ENCODE measurements at places on chromosomes 5 and 9.

DNA sequence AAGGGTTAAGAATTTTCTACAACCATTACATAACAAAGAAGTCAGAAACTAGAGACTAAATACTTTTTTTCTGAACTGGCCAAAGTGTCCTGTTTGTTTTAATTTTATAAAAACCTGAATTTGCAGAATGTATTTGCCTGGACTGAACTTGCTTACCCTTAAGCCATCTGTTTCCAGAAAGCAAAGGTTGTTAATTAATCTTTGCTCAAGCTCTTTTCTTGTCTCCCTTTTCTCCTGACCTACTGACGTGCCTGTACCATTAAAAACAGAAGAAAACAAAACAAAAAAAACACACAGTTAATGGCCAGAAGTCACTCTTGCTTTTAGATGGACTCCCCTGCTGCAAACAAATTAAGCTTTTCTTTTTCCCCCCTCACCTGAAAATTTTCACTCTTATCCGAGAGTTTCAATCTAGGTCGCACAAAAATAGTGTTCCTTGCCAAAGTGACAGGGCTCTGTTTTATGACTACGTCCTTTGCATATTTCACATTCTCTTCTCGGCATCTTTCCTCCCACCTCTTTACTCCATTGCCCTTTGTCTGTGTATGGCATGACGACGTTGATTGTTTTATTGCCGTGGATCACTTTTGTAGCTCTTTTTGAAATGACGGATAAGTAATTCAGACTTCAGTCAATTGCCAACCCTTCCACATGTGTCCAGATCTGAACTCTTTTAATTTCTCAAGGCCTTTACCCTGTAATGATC is 333.8 kb upstream of the GRIN3A start:
- DNase-seq: peak; percentile 3

GRCh38 chr5:137734962-137735554 is 831 bp downstream of the KLHL3 start:
- no peak for DNase-seq

DNA sequence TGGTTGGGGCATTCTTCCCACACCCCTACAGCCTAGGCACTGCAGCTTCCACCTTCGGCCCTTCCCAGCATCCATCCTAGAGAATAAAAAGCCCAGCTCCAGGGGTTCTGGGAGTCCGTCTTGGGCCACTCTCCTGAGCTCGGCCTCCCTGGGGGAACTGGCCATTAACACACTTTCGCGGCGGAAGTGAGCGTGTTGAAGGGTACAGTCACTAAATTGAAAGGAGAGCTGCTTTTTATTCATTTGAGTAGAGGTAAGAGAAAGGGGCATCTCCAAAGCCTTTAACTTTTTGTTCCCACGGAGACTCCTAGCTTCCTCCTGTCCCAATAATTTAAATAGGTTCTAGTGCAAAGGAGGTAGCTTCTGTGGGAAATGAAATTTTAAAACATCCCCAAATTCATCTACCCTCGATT is 31.0 kb upstream of the NFIB start:
- DNase-seq: no peak

- peak; percentile 63 for DNase-seq
These were observed 1.3 kb upstream of the TRMO start for GRCh38 chr9:97923529-97924108.

DNA sequence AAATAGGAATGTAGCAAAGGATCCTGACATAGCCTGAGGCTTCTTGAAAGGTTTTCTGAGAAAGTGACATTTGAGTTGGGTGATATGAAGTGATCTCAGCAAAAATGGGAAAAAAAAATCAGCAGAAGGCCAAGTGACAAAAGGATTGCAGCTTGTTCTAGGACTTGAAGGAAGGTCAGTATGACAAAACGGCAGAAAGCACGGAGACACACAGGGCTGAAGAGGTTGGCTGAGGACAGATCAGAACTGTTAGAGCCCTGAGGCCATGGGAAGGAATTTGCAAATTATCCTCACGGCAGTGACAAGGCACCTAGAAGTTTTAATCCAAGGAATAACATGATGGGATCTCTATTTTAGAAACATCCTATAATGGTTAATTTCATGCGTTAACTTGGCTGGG is 31.0 kb downstream of the TRIM32 start:
- DNase-seq: no peak

DNA sequence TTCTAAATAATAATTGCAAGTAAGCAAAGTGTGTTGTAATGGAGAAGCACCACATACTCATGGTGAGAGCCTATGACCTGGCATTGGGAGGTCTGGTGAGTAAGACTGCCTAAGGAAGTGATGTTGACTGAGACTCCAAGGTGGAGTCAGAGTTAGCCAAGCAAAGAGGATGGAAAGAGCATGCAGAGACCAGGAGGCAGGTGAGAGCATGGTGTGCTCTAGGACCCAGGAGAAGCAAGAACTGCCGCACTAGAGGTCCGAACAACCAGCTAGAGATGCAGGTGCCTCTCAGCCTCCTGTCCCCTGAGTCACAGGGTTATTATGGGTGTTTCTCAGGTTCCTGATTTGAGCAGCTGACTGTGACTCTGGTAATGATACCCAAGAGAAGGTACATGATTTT is 27.3 kb downstream of the ANP32B start:
- no peak for DNase-seq

DNA sequence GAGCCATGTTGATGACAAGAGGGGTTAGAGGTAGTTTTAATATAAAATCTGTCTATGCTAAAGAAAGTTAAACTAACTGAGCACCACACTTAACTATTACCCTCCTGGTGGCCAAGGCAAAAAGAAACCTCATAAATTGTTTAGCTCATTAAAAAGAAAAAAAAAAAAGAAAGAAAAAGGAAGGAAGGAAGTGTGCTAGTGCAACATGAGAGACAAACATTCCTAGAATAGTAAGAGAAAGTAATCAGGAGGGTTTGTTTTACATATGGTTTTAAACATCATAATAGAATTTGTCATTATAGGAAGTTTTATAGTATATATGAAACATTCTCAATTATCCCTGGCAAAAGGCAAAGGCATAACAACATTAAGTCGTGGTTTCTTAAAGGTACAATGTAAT is 152.3 kb downstream of the SNX18 start:
- DNase-seq: no peak

All from right renal pelvis (tissue), 4 donors.